Fibroblast of lung (primary cell): ENCODE measurements at places on chromosomes 7 and 10. TPM values are rescaled to one million over a fixed set of nuclear protein-coding genes. Genes with fewer than 3 reads are reported as not detected.

The VENTX gene
- total RNA-seq, result not detected in 2 replicates

The TRRAP gene
- 14.4 and 20.6 TPM in 2 replicates for total RNA-seq

The PAX4 gene
- total RNA-seq, result not detected in 2 replicates

The OR2A42 gene
- under 0.01 TPM in 1 of 2 replicates, not detected in the other for total RNA-seq

The MCM7 gene
- 16.7 and 24.4 TPM in 2 replicates for total RNA-seq

The CNNM1 gene
- 0.51 and 0.66 TPM in 2 replicates for total RNA-seq

The ETV1 gene
- 12.8 and 26.4 TPM in 2 replicates for total RNA-seq

The TMEM139 gene
- total RNA-seq, result under 0.01 TPM in 1 of 2 replicates, not detected in the other

The FOXI2 gene
- total RNA-seq, result not detected in 2 replicates

The TMEM184A gene
- under 0.01 TPM in 2 replicates for total RNA-seq

The ASB4 gene
- not detected in 2 replicates for total RNA-seq

The CLCN1 gene
- total RNA-seq, result under 0.01 TPM in 2 replicates

The PDLIM1 gene
- total RNA-seq, result 12.1 and 24.3 TPM in 2 replicates

The PRSS37 gene
- not detected in 2 replicates for total RNA-seq

The LLCFC1 gene
- total RNA-seq, result not detected in 2 replicates

The MBL2 gene
- not detected in 2 replicates for total RNA-seq

The CCDC136 gene
- total RNA-seq, result 4.9 and 12.1 TPM in 2 replicates

The AGAP5 gene
- total RNA-seq, result 1.8 and 3.1 TPM in 2 replicates

The H2BK1 gene
- not detected in 2 replicates for total RNA-seq
